ENCODE measurements at places on chromosomes 1 and 21. TPM values are rescaled to one million over a fixed set of nuclear protein-coding genes. Genes with fewer than 3 reads are reported as not detected.

Gene CCDC28B
- 8.6 TPM for total RNA-seq

Gene DENND4B
- total RNA-seq, result 33.3 TPM

Gene AMIGO1
- 3.8 TPM for total RNA-seq

Gene CFHR3
- total RNA-seq, result 2.0 TPM

Gene CA14
- total RNA-seq, result 42.9 TPM

Gene GPR52
- total RNA-seq, result 1.6 TPM

Gene LRRIQ3
- 0.16 TPM for total RNA-seq

Gene VWA5B1
- 1.0 TPM for total RNA-seq

Gene TNNT2
- 7.5 TPM for total RNA-seq

Gene CLCA1
- total RNA-seq, result not detected

Gene PLEKHN1
- 2.2 TPM for total RNA-seq

Gene OR6N1
- not detected for total RNA-seq

Gene DNASE2B
- total RNA-seq, result not detected

Gene PRDM2
- total RNA-seq, result 19.5 TPM

Gene GSTM1
- not detected for total RNA-seq

- DNase-seq, result peak; percentile 86
Measured at GRCh38 chr1:16145662-16146278, 10.1 kb downstream of the EPHA2 start.

DNA sequence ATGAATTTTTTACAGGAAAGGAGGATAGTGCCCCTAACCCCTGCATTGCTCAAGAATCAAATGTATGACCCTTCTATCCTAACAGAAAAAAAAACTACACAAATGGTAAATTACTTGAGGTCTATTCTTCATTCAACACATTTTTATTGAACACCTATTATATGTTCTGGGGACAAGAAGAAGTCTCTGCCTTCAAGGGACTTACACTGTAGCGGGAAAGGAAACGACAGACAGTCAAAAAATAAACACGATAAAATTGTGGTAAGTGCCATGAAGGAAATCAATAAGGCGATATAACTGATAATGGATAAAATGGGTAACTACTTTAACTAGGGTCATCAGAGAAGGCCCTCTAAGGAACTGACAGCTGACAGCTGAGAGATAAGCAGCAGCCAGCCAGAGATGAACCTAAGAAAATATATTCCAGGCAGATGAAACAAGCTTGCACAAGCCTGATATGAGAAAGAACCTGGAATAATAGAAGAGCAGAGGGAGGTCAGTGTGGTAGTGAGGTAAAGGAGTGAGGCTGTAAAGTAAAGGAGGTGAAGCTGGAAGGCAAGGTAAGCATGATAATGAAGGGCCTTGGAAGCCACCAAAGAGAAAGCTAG is 66.4 kb downstream of the PHTF1 start:
- no peak for DNase-seq

- DNase-seq, result no peak
Measured at GRCh38 chr1:200778766-200779165, 40.1 kb downstream of the CAMSAP2 start.

GRCh38 chr1:21280011-21280471 is 10.2 kb downstream of the ECE1 start:
- no peak for DNase-seq

DNA sequence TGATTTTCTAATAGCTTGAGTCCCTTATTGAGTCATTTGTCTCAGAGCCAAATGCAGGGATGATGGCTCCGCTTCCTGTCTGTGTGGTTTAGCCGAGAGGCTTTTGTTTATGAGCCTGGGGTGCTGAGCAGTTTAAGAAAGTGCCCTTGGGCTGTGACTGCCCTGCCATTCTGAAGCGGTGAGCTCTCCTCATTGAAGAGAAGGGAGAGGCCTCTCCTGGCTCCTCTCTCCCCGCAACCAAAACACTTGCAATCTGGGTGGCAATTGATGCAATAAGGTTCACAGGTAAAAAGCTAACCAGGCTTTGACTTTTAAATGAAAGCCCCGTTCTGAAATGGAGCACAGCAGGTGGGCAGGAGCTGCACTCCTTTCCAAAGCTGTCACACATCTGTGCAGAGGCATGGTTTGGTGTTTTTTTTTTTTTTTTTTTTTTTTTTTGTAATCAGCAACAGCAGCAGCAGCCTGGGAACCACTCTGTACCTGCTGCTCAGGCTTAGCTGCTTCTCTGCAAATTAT is 403.7 kb downstream of the SIPA1L2 start:
- peak; percentile 80 for DNase-seq

DNA sequence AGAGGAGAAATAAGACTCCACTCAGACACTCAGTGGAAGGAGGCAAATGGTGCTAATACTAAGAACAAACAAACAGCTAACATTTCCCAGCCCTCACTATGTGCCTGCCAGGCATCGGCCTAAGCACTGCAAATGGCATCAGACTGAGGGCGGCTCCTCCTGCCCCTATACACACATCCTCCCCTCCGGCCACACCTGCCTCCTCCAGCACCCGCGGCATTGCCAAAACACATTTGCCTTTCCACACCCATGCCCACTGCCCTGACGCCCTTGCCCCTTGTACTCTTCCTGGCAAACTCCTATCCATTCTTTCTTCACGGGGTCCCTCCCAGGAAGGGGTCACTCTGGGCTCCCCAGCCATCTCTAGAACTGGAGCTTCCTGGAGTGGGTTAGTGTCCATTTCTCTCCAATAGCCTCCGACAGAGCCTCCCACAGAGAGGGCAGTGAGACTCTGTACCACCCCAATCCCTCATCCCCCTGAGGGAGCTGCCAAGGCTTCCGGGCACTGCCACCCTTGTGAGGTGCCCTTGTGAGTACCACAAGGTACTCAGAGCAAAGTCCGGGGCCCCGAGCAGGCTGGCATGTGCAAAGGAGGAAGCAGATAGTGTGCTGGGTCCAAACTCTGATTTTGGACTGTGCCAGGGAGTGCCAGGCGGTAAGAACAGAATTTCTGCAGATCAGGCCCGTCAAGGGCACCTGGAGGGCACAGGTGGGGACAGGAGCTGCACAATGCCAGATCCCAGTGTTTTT is 959 bp downstream of the AKR7A3 start:
- no peak for DNase-seq

DNA sequence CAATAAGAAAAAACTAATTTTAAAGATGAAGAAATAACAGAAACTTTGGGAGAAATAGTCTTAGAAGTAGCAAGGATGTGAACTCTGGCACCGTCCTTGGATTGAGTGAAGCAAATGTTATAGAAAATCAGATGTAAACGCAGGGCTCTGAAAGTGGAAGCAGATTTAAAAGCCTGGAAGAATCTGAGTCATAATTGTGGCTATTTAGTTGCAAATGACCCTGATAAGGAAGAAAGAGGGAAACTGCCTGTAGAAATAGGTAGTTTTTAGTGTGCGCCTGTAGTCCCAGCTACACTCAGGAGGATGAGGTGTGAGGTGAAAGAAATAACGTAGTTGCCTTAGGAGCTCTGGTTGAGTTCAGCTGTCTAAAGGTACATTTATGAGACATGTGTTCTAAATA is 101.0 kb downstream of the NGF start:
- DNase-seq, result no peak

GRCh38 chr1:173682184-173682583 is 12.5 kb upstream of the ANKRD45 start:
- DNase-seq, result no peak

GRCh38 chr1:203121186-203122015 is 6.1 kb upstream of the ADORA1 start:
- no peak for DNase-seq

- DNase-seq, result no peak
Measured at GRCh38 chr1:93132638-93133037, 47.6 kb downstream of the TMED5 start.

DNA sequence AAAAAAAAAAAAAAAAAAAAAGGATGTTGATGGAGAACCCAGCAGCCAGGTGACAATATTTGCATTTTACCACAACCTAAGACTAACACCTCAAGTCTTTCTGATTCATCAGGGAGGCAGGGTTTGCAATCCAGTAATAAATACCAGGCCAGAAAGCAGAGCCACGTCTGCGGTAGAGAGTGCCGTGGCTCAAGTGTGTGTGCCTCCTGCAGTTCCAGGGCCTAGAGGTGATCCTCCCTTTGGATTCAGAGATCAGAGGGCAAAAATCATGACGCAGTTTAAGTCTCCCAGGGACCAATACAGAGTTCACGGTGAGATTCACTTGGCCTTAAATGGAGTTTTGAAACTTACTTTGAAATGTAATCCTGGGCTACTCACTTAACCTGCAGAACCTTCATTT is 34.9 kb downstream of the TMCO4 start:
- no peak for DNase-seq

DNA sequence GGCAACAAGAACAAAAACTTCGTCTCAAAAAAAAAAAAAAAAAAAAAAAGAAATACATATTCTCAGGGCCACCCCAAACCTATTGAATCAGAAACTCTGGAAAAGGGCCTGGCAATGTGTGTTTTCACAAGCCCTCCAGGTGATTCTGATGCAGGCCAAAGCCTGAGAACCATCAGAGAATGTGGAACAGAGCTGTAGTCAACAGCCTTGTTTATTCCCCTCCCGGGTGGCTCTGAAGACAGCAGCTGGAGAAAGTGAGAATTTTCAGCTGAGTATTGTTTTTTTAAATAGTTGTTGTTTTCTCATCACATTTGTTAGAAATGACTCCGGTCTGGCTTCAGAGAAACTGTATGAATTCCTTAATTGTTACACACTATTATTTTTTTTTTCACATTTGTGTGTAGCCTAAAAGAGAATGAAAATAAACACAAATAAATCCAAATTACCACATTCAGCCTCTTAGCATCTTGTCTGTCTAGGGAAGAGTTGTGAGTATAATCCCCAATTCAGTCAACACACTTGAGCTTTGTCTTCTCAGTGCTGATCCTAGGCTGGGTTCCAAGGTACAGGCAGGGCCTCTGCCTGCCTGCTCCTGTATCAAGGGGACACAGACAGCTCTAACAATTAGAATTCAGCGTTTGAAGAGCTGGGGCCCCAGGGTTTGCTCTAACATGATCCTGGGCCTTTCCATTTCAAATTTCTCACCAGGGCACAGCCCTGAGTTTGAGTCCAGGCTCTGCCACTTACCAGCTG is 6.6 kb upstream of the AZIN2 start:
- DNase-seq, result no peak

- DNase-seq, result no peak
Measured at GRCh38 chr1:245212221-245212710, 57.5 kb downstream of the KIF26B start.

- peak; percentile 94 for DNase-seq
Measured at GRCh38 chr1:22976461-22977243, 4.0 kb upstream of the LACTBL1 start.

GRCh38 chr21:45769294-45769693 is 125.8 kb downstream of the PCBP3 start:
- no peak for DNase-seq

DNA sequence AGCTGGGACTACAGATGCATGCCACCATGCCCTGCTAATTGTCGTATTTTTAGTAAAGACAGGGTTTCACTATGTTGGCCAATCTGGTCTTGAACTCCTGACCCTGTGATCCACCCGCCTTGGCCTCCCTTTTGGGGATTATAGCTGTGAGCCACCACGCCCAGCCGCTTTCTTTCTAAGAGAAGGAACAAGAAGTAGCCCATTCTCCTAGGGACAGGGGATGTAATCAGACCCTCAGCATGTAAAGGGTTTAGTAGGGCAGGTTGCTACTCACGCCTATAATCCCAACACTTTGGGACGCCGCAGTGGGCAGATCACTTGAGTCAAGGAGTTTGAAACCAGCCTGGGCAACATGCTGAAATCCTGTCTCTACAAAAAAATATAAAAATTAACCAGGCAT is 189.7 kb downstream of the TOMM20 start:
- DNase-seq, result no peak

DNA sequence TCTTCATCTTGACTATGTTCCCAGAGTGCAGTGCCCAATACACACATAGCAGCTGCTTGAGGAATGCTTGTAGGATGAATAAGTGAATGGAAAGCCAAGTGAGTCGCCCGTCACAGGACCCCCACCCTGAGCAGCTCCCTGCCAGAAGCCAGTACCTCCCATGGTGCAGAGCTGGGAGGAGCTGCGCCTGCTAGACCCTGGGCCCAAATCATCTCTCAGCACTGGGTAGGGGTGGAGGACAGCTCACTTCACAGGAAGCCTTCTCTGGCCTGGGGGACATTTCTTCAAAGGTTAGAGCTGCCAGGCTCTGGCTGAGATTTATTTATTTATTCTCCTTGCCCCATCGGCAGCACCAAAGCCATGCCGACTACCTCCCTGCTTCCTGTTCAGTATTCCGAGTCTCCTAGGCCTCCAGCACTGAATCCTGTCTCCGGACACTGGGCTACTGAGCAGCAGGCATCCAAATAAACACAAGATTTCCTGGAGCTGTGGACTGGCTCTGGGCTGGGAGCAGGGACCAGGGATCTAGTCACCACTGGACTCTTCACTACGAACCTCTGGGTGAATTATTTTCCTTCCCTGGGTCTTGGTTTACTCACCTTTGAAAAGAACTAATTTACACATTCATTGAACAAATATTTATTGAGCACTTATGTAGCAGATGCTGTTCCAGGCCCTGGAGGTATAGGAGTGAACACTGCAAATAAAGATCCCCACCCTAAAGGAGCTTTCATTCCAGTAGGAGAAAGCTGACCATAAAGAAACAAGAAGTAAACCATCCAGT is 187.7 kb downstream of the TRABD2B start:
- no peak for DNase-seq

DNA sequence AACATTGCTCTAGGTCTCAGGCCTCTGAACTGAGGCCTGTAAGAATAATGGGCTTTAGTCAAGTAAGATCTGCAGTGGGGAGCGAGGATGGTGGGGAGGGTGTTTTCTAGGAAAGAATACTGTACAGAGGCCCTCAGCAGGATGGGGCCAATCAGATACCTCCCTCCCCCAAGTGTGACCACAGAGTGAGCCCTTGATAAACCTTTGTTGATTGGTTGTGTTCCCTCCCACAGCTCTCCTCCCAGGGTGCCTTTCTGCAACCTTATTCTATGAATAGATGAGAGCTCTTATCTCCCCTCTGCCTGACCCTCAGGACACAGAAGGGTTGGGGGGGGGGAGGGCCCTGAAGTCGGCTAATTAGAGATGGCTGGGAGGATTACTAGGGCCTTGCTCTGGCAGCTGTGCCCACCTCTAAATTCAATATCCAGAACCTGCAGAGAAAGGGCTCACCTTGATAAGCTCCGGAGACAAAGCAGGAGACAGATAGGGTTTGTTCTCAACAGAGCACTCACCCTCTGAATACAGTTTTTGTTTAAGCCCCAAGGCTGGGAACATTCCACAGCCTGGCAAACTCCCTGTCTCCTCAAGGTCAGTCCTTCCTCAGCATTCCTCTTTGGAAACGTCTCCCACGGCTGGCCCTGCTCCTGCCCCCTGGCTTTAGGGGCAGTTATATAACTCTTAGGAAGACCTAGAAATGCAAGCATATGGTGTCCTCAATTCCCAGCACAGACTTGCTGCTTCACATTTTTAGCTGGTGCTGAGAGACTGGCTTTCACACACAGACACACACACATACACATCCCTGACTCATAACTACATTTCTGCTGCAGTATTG is 42.9 kb downstream of the ATP1A1 start:
- DNase-seq, result peak; percentile 69

GRCh38 chr21:36735724-36736320 is 36.9 kb downstream of the SIM2 start:
- no peak for DNase-seq

Measured in GM23338 (cell line).